ENCODE measurements at places on chromosomes 12 and 14.

DNA sequence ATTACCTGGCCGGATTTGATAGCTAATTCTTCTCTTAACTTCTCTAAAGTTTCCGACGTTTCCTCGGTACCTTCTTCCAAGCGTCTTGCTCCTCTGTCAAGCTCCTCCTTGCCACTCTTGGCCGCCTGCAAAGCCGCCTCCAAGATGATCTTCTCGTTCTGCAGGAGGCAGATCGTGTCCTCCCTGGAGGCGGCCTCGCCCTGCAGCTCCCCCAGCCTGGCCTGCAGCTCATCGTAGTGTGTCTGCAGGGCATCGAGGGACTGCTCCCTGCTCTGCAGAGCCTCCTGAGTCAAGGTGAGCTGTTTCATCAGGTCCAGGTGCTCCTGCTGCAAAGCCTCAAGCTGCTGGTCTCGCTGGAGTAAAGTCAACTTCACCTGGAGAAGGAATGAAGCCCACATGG, 32.8 kb downstream of the GOLGA3 start:
- no peak for DNase-seq

DNA sequence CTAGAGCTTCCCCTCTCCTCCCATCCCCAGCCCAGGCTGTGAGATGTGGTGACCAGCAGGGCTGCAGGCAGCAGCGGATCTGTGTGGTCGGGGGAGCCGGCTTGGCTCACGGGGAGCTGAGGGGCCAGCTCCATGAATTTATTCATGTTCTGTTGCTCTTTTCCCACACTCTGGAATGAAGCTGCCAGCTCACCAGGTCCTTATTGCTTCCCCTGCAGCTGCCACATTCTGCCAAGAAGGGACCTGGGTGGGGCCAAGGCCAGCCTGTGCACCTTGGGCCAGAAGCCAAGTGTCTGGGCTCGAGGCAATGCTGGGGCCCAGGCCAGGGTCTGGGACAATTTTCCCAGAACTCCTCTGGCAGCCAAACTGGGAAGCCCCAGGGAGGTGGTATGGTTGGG, 2.5 kb upstream of the C1QL4 start:
- no peak for DNase-seq

- no peak for DNase-seq
Measured at GRCh38 chr14:20686386-20687143, 2.0 kb upstream of the ANG start.

GRCh38 chr14:51442513-51443175, 202.6 kb downstream of the TMX1 start:
- no peak for DNase-seq

GRCh38 chr12:15931590-15932053, 20.5 kb downstream of the DERA start:
- DNase-seq, result no peak

- peak; percentile 21 for DNase-seq
Measured at GRCh38 chr12:110280392-110280778, 662 bp upstream of the ATP2A2 start.

DNA sequence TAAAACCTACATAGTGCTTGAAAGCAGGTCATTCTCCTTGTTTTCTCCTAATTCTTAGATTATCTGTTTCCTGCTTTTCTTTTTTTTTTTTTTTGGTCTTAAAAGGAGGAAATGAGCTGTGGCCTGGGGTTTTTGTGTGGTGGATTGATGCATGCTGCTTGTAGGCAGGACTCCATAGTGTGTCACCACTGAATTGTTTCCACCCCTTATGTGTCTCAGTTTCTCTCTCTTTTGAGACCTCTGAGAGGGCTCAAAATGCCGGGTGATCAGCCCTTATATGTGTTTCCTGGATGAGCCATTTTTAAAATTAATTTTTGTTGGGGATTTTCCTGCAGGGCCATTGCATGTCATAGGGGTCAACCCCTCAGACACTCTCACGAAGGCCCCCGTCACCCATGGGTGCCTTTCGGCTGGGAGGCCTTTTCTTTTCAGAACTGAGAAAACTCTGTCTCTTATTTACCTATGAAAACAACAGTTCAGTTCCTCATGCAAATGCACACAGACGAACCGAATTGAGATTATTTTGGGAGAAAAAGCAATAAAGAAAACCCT, 32.0 kb upstream of the LRRK2 start:
- DNase-seq, result no peak

DNA sequence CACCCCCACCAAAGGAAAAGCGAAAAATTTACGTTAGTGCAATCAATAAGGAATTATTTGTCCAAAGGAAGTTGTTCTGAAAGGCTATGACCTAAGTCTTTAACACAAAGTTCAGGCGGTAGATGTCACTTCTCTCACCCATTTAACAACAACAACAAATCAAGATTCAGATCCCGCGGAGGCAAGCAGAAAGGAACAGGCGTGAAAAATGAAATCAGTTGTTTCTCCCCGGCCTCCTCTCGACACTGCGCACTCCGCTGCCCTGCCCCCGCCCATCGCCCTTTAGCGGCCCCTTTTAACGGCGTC, 1.4 kb downstream of the DENND5B start:
- DNase-seq, result no peak

- no peak for DNase-seq
Measured at GRCh38 chr14:70555890-70556289, 21.1 kb upstream of the ADAM20 start.

GRCh38 chr12:53743266-53744129, 8.3 kb downstream of the CISTR start:
- DNase-seq, result no peak

DNA sequence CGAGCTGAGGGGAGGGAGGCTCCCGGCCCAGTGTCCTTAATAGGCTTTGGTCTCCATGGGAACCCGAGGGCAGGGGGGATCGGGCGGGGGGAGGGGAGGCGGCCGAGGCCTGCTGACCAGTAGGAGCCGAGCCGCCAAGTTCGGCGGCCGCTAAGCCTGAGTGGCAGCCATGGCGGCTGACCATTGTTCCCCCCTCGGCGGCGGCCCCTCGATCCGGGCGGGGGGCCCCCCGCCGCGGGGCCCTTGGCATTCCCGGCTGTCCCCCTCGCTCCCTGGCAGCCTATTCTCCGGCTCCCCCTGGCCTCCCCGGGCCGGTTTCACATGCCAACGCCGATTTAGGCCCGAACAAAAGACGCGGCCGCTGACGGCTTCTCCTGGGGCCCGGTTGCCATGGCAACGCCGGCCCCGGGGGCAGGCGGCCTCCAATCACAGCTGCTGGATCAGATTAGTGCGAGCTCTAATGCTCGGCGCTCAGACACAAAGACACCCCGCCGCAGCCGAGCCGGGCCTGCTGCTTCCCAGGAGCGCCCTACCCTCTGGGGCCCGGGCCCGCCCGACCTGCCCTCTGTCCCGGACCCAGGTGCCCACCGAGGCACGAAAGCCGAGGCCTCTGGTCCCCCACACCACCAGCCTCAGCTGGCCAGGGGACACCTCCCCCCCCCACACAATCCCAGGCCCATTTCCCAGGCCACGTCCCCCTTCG, 7.3 kb downstream of the MSI1 start:
- no peak for DNase-seq

- no peak for DNase-seq
Measured at GRCh38 chr12:130117701-130118100, 44.6 kb upstream of the FZD10 start.

- DNase-seq, result no peak
Measured at GRCh38 chr14:23365732-23366425, 907 bp upstream of the EFS start.

GRCh38 chr12:89166525-89166934, 185.8 kb downstream of the DUSP6 start:
- DNase-seq, result no peak

DNA sequence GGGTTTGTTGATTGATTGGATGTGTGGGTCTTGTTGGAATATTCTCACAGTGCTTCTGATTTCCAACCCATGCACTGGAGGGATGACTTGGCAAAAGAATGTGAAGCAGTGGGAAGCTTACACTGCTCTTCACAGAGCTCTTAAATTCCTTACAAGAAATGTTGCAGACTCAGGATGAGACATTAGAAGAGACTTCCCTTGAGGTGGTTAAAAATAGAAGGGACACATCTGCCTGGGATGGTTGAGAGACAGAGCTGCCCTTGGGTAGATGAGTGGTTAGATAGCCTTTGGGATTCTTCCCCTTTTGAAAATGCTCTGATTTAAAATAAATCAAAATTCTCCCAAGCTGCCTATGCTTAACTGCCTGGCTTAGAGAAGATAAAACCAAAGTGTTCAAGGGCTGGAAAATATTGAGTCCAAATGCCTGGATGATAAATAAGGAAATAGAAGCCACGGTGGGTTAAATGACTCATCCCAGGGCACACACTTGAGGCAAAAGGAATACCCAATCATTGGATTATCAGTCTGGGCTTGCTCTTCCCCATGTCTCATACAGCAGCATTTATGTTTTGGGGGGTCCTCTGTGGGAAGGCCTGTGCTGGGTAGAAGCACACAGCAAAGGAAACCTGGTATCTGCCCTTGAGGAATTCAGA, 264.3 kb downstream of the AKAP6 start:
- no peak for DNase-seq

GRCh38 chr14:25485381-25485780, 435.4 kb upstream of the STXBP6 start:
- no peak for DNase-seq

DNA sequence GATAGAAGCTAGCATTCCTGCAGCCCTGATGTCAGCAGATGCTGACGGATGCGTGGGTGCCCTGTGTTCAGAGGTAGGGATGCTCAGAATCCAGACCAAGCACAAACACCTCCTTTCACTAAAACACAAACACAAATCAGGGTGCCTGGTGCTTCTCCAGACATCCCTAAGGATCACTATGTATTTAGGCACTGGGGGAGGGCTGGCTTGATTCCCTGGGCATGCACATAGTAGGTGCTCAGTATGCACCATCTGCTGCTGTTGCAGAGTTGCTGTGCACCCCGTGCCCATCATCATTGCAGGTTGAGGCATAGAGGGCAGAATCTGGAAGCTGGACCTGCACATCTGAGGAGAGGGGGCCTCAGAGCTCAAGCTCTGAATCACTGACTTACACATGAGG, 114.8 kb downstream of the PHETA1 start:
- DNase-seq, result no peak

DNA sequence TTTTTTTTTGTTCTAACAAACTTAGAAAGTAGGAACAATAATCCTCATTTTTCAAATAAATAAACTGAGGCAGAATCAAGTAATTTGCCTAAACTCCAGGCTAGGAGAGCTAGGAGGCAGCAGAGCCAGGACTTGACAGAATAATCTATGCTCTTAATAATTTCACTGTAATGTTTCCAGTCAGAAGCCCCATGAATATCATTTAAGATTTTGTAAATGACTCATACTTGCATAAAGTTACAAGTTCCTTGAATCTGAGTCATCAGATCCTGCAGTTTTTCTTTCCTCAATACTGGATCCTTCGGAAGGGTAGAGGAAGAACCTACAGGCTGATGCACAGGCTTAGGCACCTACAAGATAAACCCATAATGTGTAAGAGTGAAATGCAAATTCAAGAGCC, 29.0 kb downstream of the CAPRIN2 start:
- no peak for DNase-seq

- no peak for DNase-seq
Measured at GRCh38 chr12:31819427-31819826, 90.6 kb upstream of the AMN1 start.

DNA sequence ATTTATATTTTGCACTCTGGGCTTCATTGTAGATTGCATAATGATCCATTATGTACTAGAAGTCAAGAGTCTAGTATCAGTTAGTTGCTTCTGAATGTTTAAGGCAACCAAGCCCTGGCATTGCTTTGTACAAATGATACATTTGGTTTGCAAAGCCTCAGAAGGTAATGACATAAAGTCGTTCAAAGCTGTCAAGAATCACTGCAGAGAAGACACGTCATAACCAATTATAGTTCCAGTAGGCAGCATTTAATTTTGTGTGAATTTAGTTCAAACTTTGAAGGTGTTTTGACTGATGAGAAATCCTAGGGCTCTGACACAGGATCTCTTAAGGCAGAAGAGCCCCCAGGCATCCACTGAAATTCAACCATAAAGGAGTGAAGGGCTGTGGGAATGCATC, 163.0 kb upstream of the KRR1 start:
- DNase-seq, result no peak

- no peak for DNase-seq
Measured at GRCh38 chr14:85587151-85587711, 57.3 kb downstream of the FLRT2 start.

- DNase-seq, result no peak
Measured at GRCh38 chr14:58914279-58914855, 274.1 kb upstream of the DAAM1 start.

- no peak for DNase-seq
Measured at GRCh38 chr12:104966677-104967076, 8.6 kb upstream of the SLC41A2 start.

DNA sequence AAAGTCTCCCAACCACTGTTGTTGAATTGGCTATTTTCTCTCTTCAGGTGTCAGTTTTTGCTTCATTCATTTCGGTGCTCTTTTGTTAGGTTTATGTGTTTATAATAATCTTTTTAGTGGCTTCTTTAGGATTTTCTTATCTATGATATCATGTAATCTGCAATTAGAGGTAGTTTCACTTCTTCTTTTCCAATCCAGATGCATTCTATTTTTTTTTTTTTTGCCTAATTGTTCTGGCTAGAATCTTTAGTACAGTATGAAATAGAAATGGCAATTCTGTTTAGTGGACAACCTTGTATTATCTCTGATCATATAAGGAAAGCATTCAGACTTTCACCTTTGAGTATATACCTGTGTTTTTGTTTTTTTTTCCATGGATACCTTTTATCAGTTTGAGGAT, 17.4 kb downstream of the CNOT2 start:
- DNase-seq, result no peak

- no peak for DNase-seq
Measured at GRCh38 chr14:73312687-73313086, 75.4 kb downstream of the PAPLN start.

DNA sequence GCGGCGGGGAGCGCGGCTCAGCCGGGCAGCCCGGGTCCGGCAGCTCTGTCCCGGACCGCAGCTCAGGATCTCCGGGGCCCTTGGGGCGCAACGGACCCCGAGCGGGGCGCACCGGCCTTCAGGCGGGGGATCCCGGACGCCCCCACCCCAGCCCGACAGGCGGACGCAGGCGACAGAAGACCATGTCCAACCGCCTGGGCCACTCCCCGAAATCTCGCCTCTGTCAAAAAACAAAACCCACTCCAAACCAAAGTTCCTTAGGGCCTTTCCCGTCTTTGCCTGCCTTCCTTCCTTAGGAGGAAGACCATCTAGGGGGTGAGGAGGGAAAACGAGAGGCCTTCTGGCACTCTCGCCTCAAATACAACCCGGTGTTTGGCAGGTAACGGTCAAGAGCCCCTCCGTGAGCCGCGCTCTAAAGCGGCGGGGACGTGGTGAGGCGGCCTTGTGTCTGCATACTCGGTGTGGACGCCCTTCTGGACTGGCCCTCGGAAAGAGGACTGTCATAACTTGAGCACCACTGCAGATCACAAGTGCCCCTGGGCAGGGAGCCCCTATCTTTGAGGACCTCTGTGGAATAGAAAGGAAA, 604 bp downstream of the HCFC2 start:
- no peak for DNase-seq

GRCh38 chr12:77115471-77115870, 50.1 kb upstream of the E2F7 start:
- no peak for DNase-seq

GRCh38 chr12:117583677-117584225, 222.3 kb upstream of the NOS1 start:
- DNase-seq, result no peak

- DNase-seq, result no peak
Measured at GRCh38 chr12:120460157-120460556, 9.4 kb downstream of the SRSF9 start.

GRCh38 chr14:22824711-22825359, 4.9 kb upstream of the MRPL52 start:
- DNase-seq, result no peak

GRCh38 chr14:97177635-97178034, 380.5 kb downstream of the VRK1 start:
- no peak for DNase-seq
